Stimulated activated CD8-positive, alpha-beta memory T cell treated with anti-CD3 and anti-CD28 coated beads, Interleukin-15, amount 100 ng/mL, for 1 hour (primary cell): ENCODE measurements at places on chromosomes 2 and 18.

DNA sequence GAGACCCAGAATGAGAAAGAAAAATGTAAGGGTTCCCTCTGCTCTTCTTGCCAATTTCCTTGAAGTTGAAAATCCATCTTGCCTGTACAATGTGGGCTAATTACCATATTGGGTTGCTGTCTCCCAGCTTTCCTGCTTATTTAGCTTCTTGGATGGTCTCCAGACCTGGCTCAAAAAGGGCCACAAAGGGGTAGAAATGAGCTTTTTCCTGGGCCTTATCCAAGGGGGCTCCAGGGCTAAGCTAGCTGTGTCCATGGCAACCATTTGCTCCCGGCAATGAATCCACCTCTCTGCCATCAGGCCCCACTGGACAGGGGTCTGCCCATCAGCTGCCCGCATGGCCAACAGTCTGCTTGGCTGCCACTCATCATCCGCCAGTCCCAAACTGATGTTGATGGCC lies 85.0 kb downstream of the BOD1L2 start:
- no peak for DNase-seq

- DNase-seq: no peak
These were observed 106.9 kb downstream of the ROCK1 start for GRCh38 chr18:21004726-21005125.

DNA sequence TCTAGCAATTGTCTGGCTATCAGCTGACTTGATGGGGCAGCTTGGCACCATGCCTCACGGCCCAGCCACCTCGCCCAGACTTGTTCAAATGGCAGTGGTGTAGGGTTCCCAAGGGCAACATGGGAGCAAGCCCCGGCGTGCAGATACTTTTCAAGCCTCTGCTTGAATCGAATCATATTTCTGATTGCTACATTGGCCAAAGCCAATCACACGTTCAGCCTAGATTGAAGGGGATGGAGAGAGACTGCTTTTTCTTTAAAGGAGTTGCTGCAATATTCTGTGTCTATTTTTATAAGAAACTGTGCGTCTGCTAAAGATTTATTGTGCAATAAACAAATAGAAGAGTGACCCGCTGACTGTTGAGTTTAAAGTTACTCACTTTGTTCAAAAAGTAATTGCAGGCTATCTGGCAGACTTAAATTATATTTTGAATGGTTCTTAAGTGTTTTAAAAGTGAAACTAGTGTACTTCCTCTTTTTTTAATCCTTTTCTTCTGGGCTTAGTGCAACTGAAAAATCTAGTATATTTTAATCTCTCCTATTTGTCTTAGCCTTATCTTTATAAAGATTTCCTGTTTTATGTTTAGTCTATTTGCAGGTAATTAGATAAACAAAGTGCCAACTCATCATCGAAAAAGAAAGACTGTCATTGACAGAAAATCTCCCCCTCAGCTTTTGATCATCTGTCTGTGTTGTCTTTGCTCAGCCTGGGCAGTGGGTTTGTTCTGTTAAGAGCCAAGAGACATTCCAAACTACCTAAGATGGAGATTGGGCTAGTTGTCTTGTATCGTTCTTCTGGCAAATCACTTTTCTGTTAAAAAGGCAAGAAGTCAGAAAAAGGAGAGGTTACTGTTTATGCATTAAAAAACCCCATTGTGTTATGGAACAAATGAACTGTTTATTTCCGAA lies 156.1 kb downstream of the TPGS2 start:
- DNase-seq: no peak

GRCh38 chr2:1256632-1257324 lies 156.5 kb upstream of the TPO start:
- no peak for DNase-seq

- no peak for DNase-seq
These were observed 147.5 kb upstream of the DAPL1 start for GRCh38 chr2:158647436-158648231.

DNA sequence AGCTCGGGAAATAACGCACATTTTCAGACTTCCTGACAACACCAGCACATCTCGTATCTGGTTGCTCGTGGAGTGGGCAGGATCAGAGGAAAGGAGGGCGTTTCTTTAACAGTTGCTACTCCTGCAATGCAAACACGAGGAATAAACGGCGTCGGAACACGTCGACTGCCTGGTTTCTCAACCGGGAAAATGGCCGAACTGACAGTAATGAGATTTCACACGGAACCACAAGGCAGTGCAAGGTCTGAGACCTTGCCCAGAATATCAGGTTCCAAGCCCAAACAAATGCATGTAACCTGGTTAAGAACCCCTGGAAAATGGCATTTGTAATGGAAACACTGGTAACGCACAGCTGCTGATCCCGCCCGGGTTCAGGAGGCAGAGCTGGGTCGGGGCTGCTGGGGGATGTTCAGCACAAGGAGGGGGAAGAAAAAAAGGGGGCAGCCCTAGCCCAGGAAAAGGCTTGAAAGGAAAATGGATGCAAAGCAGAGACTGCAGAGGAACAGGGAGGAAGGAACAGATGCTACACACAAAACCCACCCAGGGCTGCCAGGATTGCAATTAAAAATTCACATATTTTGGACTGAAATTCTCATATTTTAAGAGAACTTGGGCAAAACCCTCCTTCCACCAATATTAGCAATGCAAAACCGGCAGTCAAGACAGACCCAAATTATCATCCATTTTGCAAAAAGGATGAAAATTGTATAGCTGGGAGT lies 61.6 kb upstream of the KLHL29 start:
- DNase-seq: no peak

DNA sequence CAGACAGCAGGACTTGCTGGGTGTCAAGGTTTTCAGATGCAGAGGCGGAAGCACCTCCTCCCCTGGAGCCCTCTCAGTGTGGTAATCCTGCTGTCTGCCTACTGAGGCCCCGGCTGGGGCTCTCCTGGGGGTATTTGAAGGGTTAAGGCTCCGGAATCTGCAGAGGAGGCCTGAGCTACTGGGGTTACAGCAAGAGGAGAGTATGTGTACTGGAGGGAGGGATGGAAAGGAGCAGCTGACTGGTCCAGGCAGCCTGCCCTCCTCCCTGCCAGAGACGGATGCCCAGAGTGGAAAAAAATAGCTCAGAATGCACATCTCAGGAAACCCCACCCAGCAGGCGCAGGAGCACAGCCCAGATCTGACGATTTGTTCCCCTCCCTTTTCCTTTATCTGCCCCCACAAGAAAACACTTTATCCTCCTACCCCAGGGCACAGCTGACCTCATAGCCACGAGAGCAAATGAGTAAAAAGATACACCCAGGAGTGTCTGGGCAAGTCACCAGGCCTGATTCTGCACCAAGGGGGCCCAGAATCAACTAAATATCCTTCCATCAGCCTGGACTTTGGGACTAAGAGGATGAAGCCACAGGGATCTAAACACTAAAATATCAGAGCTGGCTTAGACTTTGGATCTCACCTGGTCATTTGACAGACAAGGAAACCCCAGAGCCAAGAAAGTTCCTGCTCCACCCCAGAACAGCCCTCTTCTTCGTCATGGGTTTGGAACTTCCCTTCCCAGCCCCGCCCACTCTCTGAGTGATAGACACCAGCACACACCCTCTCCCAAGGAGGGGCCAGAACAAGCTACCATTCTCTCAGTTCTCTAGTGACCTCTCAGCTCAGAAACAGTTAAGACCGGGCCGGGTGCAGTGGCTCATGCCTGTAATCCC lies 5.5 kb downstream of the TMBIM1 start:
- DNase-seq: peak; percentile 65

DNA sequence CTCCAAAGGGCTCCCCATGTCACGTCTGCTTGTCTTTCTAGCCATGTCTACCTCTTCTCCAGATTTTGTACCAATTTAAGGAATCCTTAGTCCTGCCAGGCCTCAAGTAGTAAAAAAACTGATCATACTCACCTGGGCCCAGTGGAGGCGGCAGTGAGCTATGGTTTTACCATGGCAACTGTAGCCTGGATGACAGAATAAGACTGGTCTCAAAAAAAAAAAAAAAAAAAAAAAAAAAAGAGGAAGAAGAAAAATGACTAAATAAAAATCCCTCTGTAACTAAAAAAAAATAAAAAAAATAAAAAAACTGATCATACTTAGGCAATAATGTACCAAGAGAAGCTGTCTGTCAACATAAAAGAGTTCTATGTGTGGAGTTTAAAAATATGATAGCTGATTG lies 221.6 kb downstream of the NR4A2 start:
- no peak for DNase-seq

- DNase-seq: no peak
These were observed 71.4 kb downstream of the PLCL1 start for GRCh38 chr2:197875763-197876162.

DNA sequence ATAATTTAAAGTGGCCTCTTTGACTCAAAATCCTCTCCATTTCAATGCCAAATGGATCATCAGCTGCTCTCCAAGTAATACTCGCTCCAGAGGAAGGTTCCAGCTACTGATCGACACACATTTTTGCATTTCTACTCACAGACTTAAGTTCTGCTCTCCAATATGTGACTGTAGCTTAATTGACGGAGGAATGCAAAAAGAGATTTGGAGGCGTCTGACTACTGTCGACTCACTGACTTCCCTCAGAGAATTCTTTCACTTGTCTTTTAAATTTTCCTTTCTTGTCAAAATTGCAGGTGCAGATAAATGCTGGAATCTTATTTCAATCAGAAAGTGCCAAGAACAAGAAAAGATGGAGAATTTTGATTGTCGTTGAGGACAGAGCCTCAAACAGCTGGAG lies 84.1 kb upstream of the PAPOLG start:
- DNase-seq: no peak

GRCh38 chr2:210252699-210253606 lies 27.7 kb upstream of the ACADL start:
- DNase-seq: no peak

- no peak for DNase-seq
These were observed 348.5 kb downstream of the EN1 start for GRCh38 chr2:118498943-118499342.

DNA sequence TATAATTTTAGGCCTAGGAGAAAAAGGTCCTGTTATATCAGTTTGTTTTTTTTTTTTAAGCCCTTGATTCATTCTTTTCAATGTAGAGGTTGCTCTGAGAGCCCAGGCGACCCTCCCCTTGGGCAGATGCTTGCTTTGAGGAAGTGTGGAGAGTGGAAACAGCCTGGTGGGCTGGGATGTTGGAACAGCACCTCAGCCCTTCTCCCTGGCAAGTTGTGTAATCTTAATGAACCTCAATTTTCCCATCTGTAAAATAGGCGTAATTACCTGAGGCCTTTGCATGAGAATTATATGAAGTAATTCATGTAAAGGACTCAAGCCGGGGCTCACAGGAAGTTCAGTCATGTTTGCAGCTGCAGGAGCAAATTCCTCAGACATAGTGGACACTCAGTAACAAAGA lies 49.7 kb upstream of the POMC start:
- no peak for DNase-seq

DNA sequence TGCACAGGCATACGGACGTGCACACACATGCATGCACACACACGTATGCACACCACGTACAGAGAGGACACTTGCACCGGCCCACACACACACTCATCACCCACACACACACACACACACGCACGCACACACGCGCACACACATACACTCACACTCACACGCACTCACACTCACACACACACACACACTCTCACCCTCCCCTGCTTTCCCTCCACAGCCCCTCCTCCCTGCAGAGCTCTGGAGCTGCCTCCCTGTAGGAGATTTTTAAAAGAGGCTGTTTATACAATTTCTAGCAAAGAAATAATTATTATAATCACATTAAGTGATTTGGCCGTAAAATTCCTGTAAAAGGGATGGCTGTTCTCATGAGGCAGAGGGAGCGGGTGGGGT lies 36.5 kb upstream of the SNED1 start:
- DNase-seq: no peak

DNA sequence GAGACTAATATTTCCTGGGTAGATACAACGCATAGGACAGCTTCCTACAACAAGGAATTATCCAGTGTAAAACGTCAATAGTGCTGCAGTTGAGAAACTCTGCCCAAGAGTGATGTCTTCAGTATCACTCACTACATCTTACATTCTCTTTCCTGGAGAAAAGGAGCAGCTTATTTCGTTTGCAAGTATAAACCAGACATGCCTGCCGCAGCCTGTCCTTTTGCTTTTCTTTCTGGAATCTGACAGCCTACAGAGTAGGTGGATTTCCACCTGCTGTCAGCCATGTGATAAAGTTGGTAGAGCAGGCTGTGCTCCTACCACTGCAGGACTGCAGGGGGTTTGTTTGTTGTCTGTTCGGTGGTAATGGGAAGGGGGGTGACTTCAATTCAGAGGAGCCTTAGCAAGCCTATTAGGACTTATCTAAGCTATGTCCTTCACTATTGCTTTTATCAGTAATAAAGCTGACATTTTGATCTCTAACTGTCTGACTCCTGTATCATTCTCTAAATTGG lies 439.1 kb downstream of the GRB14 start:
- DNase-seq: no peak

DNA sequence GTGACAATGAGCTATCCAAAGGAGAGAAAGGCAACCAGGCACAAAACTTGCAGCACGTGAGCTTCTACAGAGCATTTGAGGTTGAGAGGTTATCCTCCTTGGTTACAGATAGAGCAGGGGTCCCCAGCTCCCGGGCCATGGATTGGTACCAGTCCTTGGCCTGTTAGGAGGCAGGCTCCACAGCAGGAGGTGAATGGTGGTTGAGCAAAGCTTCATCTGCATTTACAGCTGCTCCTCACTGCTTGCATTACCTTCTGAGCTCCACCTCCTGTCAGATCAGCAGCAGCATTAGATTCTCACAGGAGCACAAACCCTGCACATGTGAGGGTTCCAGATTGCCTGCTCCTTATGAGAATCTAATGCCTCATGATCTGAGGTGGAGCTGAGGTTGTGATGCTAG lies 57.8 kb upstream of the ST8SIA3 start:
- no peak for DNase-seq

DNA sequence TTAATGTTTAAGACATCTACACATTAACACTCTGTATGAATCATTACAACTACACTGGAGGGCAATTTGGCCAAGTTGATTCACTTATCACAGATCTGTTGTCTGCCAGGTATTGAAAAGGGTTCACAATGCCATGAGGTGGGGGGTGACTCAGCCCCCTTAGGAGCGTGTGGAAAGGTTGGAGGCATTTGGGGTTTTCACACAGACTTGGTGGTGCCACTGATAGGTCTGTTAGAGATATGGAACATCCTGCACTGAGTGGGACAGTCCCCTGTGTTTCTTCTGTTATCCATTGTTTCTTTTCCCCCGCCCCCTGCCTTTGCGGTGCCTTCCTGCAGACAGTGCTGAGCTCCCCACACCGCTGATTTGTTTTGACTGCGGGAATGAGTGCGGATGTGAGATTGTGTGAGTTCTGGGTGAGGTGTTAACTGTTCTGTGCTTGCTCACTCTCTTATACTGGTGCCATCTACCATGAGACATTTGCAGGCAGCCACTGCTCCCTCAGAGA lies 9.3 kb upstream of the TSN start:
- no peak for DNase-seq
